Tongue (tissue), 3 donors: ENCODE measurements at places on chromosomes 13 and 19.

- DNase-seq: no peak
Measured at GRCh38 chr13:109160887-109161669, 531.7 kb downstream of the MYO16 start.

DNA sequence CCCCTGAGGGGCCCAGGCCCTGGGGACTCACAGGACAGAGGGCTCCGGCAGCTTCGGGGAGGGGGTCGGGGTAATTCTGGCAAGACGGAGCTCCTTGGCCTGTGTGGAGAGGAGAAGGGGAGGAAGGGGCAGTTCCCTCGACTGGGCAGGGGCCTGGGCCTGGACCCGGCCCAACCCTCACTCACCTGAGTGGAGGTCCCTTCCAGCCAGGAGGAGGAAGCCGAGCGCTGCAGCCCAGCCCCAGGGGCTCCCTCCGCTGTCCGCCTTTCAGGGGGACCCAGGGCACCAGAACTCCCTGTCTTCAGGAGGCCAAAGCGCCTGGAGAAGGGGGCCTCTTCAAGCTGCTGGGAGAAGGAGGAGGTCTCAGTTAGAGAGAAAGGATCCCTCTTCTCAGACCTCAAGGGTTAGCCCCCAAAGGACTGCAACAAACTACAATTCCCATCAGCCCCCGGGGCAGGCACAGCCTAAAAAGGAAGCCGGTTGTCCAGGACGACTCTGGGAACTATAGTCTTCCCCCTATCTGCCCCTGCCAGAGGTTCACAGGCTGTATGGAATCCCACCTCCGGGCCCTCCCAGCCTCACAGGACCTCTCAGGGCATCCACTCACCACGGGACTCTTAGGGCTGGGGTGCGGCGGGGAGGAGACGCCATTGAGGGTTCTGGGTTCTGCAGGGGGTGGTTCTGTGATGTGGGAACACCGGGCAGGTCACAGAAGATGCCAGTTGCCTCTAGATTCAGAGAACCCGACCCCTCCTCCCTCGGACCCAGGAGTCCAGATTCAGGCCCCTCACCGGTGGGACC is 19.8 kb downstream of the EPS8L1 start:
- no peak for DNase-seq

DNA sequence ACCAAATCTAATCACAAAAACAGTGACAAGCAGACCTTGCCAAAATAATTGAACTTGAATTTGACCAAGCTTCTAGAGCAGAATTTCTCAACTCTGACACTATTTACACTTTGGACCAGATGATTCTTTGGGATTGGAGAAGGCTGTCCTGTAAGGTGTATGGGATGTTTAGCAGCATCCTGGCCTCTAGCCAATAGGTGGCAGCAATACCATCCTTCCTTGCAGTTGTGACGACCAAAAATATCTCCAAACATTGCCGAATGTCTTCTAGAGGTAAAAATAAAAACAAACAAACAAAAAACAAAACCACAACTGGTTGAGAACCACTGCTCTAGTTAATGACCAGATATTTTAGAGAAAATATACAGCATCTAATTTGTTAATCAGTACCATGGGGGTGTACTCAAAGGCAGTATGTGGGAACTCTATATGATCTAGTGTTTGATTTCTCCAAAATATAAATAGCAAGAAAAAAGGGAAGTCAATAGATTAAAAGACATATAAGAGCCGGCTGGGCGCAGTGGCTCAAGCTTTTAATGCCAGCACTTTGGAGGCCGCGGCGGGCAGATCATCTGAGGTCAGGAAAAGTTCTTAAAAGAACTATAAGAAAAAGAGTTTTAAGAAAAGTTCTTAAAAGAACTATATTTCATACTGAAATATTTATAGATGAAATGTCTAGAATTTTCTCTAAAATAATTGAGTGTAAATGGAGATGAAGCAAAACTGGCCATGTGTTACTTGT is 60.9 kb upstream of the ZNF527 start:
- no peak for DNase-seq

DNA sequence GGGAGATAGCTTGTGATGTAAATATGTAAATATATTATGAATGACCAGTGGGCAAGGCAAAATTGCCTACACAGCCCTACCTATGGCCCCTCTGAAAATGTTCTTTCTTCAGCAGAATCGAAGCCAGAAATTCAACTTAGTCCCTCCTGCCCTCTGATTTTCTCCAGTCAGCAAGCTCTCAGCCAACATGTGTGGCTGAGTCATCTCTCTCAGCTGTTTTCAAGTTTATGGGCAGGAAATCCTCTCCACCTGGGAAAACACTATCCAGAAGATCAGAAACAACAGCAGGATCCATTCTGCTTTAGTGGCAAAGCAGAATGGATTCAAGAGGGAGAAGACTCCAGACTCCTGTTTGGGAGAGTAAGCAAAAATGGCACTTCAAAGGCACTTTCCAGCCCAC is 8.9 kb upstream of the ZNF527 start:
- no peak for DNase-seq

GRCh38 chr19:17196610-17197009 is 18.5 kb upstream of the USE1 start:
- no peak for DNase-seq

DNA sequence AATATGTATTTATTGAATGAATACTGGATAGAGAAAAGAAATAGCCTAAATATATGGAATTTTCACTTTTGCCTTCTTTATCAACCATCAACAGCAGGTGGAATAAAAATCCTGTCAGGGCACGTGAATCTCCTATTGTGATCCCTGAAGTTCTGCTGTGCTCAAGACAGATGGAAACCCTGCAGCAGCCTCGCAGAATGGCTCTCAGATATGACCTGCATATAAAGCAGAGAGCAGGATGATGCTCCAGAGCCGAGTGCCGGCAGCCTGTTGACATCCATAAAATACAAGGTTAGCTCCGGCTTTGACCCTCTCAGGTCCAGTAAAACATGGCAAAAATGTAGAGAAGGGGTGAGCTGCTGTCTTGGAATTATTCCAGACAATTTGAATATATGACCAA is 659.3 kb downstream of the DIAPH3 start:
- no peak for DNase-seq

DNA sequence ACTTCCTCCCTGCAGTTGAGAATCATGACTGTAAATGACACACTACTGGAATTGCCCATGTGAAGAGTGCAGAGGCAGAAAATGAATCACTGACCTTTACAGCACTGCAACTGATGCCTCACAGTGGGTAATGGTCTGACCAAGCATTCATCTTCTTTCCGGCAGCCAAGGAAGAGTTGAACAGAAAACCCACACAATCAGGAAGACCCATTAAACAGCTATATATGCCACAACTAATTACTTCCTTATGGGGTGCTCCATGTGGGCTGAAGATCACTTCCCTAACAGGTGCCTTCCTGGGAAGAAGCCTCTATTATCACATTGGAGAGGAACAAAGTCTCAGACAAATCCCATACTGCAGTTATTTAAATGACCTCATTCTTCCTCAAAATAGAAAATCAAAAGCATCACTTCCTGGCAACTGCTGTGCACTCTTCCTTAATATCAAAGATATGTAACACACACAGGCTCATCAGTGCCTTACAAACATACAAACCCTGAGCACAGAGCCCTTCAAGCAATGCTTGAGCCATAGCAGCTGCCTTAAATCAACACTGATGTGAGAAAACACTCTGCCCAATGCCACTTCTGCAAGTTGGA is 45.8 kb downstream of the RUBCNL start:
- DNase-seq: peak; percentile 38

DNA sequence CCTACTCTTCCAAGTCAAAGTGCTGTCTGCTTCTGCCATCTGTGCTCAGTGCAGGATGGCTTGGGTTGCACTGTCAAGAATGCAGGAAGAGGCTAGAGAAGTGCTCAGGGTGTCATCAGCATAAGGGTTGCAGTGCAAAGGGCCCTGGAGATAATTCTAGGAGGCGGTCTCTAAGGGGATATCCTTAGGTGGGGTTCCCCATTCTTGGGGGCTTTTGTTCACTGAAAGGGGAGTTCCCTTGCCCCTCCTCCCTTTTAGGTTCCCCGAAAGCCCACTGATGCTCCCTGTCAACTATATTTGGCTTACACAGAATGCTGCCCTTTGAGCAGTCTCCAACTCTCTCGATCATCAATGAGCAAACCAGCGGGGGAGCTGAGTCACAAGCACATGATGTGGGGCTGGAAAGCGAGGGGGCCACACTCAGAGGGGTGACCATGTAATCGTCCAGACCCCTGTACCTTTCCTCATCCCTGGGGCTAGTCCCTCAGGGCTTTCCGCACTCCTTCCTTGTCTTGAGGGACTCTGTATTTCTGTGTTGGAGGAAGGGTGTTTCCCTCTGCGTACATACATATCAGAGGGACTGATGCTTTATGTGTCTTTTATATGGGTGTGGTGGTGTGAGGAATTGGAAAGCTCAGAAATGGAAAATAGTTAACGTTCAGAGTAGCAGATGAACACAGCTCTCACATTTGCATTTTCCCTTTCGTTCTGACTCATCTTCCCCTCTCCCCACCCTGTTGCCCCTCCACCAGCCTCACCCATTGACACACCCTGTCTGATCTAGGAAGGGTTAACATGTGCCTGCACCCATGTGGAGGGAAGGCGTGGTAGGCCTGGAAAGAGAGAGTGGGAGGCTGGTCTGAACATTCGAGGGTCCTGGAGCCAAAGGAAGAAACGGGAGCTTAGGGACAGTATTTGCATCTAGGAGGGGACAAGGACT is 6.7 kb downstream of the ZBTB32 start:
- DNase-seq: no peak

GRCh38 chr13:23969647-23970046 is 72.3 kb upstream of the C1QTNF9B start:
- DNase-seq: no peak

- peak; percentile 41 for DNase-seq
Measured at GRCh38 chr19:36573895-36574720, 1.0 kb upstream of the ZNF529 start.

DNA sequence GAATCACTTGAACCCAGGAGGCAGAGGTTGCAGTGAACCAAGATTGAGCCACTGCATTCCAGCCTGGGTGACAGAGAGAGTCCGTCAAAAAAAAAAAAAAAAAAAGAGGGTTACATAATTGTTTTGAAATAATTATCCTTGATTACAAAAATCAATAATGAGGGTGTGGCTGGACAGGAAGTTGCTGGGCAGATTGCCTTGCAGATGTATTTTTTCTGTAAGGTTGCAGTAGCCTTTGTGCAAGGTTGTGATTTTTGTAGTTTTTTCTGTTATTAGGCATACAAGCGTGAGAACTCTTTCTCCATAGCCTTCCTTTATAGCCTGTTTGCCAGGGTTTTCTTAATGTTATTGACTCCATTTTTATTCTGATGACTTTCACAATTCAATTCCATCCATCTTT is 40.7 kb upstream of the SIN3B start:
- no peak for DNase-seq

GRCh38 chr13:93001866-93002461 is 224.6 kb upstream of the GPC6 start:
- DNase-seq: no peak

DNA sequence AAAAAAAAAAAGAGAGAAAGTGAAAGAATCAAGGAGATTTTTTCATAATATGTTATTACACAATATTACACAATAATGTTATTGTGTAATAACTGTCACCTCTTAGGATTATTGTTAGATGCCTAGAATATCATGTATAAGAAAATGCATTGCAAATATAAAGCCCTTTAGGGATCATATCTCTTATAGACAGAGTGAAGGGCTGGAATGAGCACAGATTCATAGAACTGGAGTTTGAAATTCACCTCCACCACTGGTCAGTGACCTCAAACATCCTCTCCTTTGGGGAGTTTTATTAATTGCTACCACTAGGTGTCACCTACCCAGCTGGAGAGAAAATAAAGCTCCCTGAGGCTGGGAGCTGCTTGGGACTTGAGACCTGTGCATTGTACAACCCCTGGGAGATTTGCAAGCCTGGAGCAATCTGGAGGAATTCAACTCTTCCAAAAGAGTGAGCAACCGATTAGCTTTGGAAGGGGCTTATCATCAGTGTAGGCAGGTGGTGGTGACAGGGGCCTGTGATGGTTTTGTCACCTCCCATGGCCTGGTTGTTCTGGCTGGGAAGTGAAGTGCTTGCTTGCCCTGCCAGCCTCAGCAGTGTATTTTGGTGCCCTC is 30.3 kb upstream of the FRY start:
- peak; percentile 43 for DNase-seq

GRCh38 chr13:54636231-54636630 is 1607.6 kb downstream of the OLFM4 start:
- DNase-seq: no peak

GRCh38 chr19:13691569-13692435 is 72.5 kb upstream of the MRI1 start:
- DNase-seq: peak; percentile 97

- DNase-seq: peak; percentile 50
Measured at GRCh38 chr13:50130123-50130946, 115.1 kb downstream of the KCNRG start.

- no peak for DNase-seq
Measured at GRCh38 chr19:10945264-10945663, 15.6 kb upstream of the SMARCA4 start.

DNA sequence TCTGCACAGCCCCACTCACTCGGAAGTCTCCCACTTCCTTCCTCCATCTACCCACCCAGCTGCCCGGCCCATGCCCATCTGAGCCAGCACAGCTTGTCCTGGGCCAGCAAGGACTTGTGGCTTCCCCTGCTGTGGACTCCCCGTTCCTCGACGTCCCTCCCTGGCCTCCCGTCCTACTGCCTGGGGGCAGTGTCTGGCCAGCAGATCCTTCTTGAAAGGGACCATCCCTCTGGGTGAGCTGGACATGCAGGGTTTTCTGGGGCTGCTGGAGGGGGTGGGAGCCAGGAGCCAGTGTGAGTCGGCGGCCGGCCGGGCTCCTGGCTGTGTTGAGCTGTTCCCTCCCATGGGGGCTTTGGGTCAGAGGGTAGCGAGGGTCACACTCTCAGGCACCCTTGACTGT is 26.7 kb downstream of the CRTC1 start:
- no peak for DNase-seq

- no peak for DNase-seq
Measured at GRCh38 chr13:99246100-99246499, 12.1 kb downstream of the GPR18 start.

GRCh38 chr13:112702341-112702985 is 12.6 kb downstream of the ATP11A start:
- DNase-seq: peak; percentile 45

DNA sequence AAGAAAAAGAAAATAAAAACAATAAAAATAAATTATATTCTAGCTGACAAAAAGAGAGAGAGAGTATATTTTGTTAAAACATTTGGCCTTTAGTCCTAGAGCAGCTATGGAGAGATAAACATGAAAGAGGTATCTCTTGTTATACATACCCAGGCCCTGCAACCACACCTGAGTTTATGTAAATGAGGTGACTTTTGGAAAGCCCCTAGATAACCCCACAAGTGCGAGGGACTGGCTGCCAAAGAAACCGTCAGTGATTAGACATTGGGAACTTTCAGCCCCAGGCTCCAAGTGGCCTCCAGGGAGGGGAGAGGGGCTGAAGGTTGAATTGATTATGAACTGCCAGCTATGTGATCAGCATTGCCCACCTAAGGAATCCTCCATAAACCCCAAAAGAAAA is 2.1 kb upstream of the NLRP7 start:
- DNase-seq: no peak
